Renal pelvis (tissue), 12 donors: ENCODE measurements at places on chromosomes 5 and 9.
A peak's percentile ranks its signal among the peaks of the same experiment; 100 is the strongest.

- peak; percentile 29 for DNase-seq
Measured at GRCh38 chr5:6712142-6712576, 1.1 kb upstream of the TENT4A start.

GRCh38 chr9:137299203-137299565 is 2.9 kb downstream of the NRARP start:
- DNase-seq: no peak

- DNase-seq: no peak
Measured at GRCh38 chr5:141573489-141574121, 45.2 kb downstream of the DIAPH1 start.

GRCh38 chr5:158979290-158979689 is 120.4 kb downstream of the EBF1 start:
- no peak for DNase-seq

- no peak for DNase-seq
Measured at GRCh38 chr5:124342584-124342983, 403.9 kb downstream of the ZNF608 start.

- no peak for DNase-seq
Measured at GRCh38 chr5:131396015-131396414, 132.2 kb downstream of the CDC42SE2 start.

DNA sequence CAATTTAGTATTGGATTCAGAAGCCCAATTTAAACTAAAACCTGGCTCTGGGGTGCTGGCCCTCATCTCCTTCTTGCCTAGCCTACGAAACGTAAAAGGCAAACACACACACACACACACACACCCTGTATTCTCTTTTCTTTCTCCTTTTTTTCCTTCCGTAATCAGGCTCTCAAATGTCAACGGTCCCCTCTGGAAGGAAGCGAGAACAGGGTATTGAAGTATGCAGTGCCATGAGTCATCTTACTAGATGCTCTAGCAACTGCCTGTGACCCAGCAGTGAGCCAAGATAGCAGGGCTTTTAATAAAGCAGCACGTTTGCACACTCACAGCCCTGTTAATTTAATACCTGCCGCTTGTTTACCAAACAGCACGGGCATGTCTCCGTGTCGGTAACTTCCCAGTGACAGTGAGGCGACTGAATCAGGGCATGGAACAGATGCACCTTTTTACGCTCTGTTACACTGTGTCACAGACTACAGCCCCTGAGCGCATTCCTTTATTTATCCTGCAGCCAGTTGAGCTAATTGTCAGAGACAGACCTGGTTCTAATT is 243.8 kb downstream of the BNC2 start:
- DNase-seq: no peak

DNA sequence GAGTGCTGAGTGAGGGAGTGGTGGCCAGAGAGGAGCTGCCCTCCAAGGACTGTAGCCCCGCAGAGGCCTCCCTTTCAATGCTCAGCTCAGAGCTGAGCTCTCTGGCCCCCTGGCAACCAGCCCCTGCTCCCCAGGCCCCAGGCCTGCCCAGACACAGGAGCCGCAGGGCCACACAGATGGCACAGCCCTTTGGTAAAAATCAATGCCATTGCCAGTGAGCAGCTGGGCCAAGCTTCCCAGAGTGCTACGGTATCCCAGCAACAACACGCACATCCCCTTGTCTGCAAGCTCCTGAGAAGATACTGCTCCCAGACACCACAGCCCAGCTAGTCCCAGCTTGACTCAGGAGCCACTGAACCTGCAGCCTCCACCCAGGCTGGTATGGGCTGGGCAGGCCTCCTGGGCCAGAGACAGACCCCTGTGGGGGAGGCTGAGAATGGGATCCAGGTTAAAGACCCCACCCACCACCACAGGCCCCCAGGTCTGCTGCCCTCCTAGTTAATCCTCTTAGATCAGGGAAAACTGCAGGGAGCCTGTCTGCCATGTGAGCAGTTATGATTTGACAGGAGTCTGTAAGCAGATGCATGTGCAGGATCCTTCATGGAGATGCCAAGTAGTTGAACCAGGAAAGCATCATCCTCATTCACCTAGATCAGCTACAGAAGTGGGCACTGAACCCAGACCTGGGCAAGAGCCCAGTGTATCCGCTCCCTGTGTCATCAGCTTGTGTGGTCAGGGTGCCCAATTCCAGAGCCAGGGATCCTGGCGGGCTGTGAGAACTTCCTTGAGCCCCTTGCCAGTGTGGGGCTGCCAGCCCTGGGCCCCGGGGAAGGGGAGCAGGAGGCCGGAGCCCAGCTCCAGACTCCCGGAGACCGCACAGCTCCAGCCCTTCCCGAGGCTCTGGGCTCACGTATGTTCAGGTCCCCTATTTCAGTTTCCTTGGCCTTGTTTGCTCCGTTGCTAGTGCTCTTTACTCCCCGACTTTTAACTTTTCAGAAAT is 26.7 kb upstream of the ADAMTS2 start:
- no peak for DNase-seq

DNA sequence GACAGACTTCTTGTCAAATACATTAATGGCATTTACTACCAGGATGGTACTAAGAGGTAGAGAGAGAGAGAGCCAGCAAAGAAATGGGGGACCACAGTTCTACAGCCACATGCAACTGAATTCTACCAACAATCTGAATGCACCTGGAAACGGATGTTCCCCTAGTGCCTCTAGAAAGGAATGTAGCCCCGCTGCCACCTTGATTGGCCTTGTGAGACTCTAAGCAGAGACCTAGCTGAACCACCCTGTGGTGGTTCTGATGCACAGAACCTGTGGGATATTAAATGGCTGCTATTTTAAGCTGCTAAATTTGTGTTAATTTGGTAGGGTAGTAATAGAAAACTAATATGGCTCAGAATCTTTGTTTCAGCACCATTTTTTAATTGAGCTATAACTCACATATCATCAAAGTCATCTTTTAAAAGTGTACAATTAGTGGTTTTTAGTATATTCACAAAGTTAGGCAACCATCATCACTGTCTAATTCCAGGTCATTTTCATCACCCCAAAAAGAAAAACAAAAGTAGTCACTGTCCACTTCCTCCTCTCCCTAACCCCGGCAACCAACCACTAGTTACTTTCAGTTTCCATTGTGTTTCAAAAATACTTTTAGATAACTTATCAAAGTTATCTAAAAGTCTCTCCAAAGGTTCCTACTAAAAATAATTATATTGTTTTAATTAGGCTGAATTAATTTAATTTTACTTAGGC is 51.7 kb downstream of the CPLANE1 start:
- DNase-seq: no peak

- DNase-seq: no peak
Measured at GRCh38 chr9:92373167-92373566, 31.2 kb downstream of the OGN start.

DNA sequence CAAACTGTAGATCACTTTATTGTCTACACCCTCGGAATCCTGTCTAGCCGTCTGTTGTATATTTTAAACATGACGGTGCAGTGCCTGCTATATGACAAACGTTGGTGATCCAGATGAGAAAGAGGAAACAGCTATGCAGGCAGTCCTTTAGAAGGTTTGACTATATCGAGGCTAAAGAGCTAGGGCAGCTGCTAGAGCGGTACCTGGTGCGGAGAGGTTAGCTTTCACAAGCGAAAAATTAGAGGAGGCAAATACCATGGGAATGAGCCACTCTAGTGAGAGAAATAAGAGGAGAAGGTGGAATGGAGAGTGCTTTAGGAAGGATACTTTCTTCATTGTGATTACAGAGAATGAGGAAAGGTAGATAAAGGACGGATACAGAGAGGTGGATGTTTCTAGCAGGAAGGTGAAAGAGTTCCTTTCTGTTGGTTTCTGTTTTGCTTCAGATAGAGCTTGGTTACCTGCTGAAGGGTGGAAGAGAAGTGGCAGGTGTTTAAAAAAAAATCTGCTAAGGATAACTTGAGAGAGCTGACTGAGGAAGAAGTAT is 959 bp upstream of the FBXL17 start:
- DNase-seq: no peak

DNA sequence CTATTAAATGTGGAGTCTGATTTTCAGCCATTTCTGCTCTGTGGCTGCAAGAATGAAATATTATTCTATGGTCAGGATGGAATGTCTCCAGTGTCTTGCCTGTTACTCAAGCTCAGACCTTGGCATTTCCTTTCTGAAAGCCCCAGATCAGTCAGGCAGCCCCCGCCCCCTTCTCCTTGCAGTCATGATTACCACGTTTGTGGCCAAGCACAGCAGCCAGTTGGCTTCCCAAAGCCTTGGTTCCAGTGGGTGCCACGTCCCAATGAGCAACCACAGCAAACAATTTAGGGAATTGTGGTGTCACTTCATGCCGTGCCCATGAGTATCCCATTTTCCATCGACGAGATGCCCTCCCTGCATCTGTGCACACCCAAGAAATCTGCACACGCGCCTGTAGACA is 9.7 kb upstream of the OBP2A start:
- DNase-seq: no peak

DNA sequence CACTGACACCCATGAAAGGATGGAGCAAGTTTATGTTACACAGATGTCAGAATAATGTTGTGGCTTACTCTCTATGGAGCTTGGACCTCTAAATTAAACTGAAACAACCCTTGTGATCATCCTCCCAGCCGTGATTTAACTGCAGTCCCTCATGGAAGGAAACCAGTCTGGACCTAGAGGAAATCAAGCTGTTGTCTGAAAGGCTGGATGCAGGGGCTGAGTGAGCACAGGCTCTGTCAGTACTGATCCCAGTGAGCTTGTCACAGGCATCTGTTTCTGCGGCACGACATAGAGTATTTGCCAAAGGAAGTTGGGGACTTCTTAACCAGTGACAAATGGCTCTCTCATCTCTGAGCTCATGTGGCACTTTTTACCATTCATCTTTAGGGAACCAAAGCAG is 282.9 kb upstream of the MAP3K1 start:
- DNase-seq: peak; percentile 90

- DNase-seq: no peak
Measured at GRCh38 chr9:95991326-95991725, 115.8 kb downstream of the ERCC6L2 start.

- no peak for DNase-seq
Measured at GRCh38 chr5:74468421-74468820, 172.1 kb downstream of the ENC1 start.
